ENCODE measurements at places on chromosomes 7 and 10.

DNA sequence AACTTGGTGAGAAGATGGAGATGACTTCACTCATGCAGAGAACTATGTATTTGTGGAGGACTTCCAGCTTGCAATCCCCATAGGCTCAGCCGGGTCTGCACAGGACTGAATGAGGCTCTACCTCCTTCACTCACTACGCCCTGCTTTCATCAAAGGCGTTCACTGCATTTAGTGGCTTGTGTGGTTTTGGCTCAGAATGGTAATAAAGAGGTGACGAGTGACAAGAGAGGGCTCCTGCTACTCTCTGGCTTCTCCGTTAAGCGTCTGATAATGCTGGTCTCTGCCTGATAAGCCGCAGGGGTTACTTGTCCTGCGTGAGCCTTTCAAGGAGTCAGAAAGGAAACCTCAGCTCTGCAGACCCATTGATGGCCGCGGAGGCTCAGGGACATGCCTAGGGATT is 343.4 kb downstream of the PRPF18 start:
- DNase-seq = no peak

GRCh38 chr7:9776900-9777299 is 1196.8 kb upstream of the PHF14 start:
- DNase-seq = no peak

GRCh38 chr7:20595971-20596370 is 19.5 kb upstream of the ABCB5 start:
- no peak for DNase-seq

DNA sequence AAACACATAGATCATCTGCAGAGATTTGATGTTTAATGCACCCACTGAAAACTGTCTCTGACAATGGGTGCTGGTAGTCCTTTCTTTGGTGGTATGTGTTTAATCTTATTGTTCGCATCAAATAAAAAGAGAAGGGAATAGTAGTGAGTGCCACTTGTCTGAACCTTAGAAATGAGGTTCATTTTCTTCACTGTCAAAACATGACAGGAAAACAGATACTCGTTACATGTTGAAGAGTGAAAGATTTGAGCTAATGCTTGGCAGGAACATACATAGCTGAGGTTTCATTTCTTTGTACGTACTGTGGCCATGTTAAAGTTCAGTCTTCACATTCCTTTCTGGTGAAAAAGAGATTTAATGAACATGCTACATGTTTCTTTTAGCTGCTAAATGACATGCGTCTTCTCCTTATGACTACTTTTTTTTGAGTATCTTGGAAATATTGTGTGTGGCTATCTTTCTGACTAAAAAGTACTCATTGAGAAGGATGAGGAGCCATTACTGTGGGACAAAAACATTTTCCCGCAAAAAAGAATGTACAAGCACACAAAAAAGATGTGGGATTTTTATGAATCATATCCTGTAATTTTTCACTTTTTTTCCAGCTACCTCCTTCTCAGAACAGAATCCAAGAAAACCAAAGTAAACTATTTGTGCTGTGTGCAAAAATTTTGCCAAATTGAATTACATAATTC is 108.0 kb downstream of the TWIST1 start:
- DNase-seq = no peak

- DNase-seq = no peak
Observed at GRCh38 chr10:11125004-11125403, 107.3 kb downstream of the CELF2 start.

DNA sequence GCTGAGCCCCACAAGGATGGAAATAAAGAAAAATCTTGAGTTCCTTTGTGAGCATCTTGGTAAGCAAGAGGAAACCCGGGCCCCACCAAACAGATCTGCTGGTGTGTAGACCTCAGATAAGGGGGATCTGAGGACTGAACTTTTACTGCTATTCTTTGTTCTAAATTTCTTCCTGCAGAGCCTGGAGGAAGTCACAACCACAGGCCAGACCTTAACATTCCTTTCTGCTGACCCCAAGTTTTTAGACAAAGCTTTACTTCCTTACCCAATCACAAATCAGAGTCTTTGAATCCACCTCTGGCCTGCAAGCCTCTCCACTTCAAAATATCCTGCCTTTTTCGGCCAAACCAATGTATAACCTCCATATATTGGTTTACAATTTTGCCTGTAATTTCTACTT is 352.6 kb upstream of the AUTS2 start:
- no peak for DNase-seq

DNA sequence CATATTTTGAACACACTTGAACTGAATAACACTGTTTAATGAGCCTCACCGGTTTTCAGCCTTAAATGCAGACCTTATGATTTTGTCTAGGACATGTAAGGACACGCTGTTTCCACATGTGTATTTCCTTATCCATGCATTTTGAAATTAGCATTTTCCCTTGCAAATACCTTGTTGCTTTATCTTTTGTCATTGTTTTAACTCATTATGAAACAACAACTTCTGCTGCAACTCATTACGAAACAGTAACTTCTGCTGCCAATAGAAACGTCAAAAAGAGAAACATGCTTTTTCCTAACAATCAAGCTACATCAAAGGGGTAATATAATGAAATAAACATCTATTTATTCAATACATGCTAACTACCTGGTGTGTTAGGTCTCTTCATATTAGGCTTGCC is 322.0 kb downstream of the AGMO start:
- DNase-seq = no peak

GRCh38 chr7:127650847-127651555 is 993 bp upstream of the SND1 start:
- DNase-seq = no peak

DNA sequence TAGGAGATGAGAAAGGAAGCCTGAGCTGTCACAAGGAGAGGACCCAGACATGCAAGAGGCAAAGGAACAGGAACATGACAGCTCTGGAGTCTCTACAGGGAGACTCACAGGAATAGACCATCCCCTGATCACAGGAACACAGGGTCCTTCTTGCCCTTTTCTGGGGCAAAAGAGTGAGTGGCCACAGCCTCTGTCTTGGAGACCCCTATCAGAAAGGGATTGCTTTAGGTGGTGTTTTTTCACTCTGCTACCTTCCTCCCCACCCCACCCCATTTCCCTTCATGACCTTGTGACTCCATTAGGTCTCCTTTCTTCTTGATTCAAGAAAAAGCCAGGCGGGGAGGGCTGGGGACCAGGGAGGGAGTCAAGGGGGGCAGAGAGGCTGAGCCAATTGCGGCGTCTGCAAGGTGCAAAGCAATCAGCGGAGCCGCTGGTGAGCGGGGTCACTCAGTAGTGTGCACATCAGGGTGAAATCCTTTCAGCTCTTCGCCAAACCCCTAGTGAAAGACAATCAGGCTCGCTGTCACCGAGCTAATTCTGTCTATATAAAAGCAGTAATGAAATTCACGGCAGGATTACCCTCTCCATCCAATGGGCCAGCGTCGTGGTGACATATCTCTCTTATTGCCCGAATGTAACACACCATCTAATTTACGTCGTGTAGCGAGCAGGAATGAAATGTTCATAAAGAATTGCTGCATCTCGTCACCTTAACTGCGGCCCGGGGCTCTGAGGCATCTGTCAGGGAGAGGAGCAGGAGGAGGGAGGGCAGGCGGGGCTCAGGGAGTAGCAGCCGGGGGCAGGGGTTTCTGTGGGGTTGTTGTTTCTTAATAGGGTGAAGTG is 31.5 kb upstream of the BTRC start:
- DNase-seq = no peak

- no peak for DNase-seq
Observed at GRCh38 chr7:13165854-13166253, 478.4 kb downstream of the ARL4A start.

DNA sequence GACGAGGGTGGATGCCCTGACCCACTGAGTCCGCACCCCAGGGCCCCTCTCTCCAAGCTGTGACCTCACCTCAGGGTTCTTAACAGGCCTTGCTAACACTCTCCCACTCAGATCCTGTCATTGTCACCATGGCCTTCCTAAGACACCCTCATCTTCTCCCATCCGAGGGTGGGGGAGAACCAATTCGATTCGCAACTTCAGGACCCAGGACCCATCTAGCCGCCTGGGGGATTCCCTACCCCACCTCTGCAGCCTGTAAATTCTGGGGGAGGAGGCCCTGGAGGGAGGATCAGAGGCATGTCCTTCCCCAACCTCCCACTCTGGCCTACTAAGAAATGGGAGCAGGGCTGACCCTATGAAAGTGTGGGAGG is 17.4 kb downstream of the TRIM8 start:
- DNase-seq = no peak

DNA sequence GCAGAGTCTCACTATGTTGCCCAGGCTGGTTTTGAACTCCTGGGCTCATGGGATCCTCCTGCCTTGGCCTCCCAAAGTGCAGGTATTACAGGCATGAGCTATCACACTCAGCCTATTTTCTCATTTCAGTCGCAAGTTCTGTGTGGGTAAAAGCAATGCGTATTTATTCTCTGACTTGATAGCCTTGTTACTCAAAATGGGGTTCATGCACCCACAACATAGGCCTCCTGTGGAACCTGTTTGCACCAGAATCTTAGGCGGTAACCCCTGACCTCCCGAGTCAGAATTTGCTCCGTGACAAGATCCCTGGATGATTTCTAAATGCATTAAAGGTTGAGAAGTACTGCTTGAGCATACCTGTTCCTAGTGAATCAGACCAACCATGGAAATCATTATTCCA is 7.3 kb downstream of the IL2RA start:
- no peak for DNase-seq

DNA sequence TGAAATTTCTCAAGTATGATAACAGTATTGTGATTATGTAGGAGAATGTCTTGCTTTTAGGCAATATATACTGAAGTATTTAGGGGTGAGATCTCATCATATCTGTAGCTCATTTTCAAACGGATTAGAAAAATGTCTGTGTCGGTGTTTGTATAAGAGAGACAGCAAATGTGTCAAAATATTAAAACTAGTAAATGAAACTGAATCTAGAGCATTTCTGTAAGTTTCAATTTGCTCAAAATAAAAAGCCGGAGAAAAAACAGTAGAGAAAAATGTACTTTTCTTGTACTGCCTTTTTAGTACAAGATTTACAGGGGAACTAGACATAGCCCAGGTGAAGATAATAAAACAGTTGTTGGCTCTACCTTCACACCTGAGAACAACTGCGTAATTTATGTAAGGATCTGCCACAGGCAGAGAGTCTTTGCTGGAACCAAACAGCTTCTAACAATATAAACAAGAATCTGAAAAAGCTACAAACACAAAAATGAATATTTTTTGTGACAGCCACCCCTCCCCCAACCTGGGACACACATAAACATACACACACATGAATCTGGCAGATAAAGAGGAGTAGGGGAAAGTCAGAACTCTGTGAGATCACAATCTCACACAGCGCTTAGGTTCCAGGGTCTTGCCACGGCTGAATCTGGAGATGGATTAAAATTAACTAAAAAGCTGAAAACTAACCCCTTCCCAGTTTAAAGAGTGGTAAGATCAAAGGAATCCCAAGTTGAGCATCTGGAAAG is 153.3 kb downstream of the AVL9 start:
- no peak for DNase-seq

GRCh38 chr7:154698726-154699291 is 304.1 kb downstream of the PAXIP1 start:
- no peak for DNase-seq

DNA sequence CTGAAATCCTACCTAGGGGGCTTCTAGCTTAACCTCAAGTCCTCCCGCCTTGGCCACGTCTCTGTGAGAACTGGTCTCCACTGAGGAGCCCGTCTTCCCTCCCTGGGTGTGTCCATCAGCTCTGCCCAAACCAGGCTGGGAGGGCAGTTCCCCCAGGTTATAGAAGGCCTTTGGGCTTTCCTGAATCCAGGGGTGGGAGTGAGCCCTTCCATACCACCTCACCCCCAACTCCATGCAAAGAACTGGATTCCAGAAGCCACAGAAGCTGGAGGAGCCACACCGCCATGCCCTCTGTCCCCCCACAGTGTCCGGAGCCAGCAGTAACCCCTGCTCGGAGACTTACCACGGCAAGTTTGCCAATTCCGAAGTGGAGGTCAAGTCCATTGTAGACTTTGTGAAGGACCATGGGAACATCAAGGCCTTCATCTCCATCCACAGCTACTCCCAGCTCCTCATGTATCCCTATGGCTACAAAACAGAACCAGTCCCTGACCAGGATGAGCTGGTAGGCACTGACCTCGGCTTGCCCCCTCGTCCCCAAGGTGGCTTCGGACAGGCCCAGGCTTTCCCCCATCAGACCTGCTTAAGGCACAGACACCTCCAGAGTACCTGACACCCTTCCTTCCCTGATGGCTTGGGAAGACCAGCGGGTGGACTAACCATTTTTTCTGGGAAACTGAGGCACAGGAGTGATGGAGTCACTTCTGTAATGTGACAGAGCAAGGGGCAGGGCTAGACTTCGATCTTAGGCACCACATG is 4.7 kb downstream of the CPA1 start:
- no peak for DNase-seq

- DNase-seq = no peak
Observed at GRCh38 chr10:118356628-118357027, 14.5 kb upstream of the FAM204A start.

DNA sequence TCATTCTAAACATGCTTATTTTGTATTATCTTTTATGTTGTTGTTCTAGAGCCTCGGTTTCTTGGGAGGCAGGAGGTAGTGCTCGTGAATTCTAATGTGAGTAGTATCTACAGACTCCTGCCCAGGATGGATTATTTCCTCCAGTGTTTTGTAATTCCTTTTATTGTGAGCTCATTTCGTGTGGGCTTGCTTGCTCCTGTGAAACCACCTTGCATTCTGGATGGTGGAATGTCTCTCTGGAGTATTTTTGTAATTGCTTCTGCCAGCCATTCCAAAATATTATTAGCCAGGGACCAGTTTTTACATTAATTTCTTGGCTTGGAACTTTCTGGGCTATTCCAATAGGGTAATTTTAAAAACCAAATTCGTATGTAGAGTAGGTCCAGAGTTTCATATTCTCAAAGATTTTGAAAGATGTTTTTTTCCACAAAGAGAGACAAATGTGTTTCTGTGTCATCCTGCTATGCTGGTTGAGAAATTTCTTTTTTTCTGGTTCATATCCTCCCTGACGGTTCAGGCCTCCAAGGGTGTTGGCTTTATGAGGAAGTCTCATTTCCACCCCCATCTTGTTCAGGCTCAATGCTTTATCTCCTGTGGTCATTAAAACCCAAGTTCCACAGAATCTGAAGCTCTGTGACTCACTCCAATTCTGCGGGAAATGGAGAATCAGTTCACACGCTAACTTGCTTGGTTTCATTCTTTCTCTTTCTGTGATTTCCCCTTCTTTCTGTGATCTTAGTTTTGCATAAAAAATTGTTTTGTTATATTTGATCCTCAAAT is 41.7 kb upstream of the CALD1 start:
- no peak for DNase-seq

- no peak for DNase-seq
Observed at GRCh38 chr7:107712896-107713295, 31.0 kb upstream of the CBLL1 start.

- no peak for DNase-seq
Observed at GRCh38 chr7:137386966-137387365, 43.4 kb upstream of the PTN start.

GRCh38 chr7:111138586-111138985 is 47.7 kb downstream of the LRRN3 start:
- no peak for DNase-seq
